Fibroblast of the aortic adventitia (primary cell): ENCODE measurements at places on chromosomes 7 and 10. TPM values are rescaled to one million over a fixed set of nuclear protein-coding genes. Genes with fewer than 3 reads are reported as not detected.

ANKRD61 gene
- not detected in 2 replicates for total RNA-seq

CARD11 gene
- under 0.01 and 0.08 TPM in 2 replicates for total RNA-seq

PSTK gene
- total RNA-seq: 1.4 and 4.7 TPM in 2 replicates

MEOX2 gene
- total RNA-seq: 2.6 and 13.0 TPM in 2 replicates

WEE2 gene
- total RNA-seq: under 0.01 TPM in 1 of 2 replicates, not detected in the other
